ENCODE measurements at places on chromosomes 11 and 22.

DNA sequence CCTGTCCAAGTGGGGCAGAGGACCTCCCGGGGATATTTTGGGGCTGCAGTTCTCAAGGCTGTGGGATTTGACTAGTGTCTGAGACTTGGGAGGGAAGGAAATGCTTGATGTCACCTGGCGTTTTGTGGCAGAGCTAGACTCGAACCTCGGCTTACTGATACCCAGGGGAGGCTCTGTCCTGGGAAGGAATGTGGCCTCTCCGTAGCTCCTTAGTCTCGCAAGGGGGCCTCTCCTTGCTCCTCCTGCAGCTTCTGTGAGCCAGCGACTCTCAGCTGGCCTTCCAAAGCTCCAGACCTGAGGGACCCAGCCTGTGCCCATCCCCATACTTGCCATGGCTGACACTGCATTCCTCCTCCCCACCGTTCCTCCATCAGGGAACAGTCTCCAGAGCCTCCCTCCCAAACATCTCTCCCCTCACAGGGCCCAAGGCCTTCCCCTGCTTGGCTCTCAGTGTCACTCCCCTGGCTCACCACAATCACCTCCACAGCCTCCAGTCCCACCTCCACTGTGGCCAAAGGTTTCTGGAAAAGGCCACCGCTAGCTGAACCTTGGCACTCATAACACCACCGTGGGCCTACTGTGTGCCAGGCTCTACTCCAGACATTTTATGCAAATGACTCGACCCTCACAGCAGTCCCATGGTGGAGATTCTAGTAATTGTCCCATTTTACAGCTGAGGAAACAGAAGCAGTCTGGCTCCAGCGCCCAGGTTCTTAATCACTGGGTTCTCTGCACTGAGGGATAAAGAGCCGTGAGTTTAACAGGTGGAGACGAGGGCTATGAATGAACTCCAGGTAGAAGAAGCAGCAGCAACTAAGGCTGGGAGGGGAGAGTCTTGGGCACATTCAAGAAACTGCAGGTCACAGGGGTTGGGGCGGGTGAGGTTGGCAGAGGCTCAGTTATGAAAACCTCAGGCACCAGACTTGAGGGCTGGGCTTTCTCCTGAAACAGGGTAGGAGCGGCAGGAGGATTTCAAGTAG is 12.1 kb downstream of the P2RY2 start:
- DNase-seq = no peak

- no peak for DNase-seq
Measured at GRCh38 chr11:76568621-76569020, 101.9 kb downstream of the LRRC32 start.

DNA sequence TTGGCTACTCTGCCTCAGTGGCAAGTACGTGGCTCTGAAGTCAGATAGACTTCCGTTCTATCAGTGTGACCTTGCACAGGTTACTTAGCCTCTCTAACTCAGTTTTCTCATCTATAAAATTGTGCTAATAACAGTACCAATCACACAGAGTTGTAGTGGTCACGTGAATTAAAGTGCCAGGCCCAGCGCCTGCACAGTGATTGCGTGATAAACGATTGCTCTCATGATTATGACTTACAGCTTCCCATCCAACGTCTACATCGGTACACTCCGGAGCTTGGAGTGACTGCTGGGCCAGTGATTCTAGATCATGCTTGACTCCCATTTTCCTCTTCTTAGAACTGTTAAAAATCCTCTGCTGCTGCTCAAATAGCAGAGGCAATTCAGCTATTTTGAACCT is 221.8 kb downstream of the CEP164 start:
- no peak for DNase-seq

- DNase-seq = no peak
Measured at GRCh38 chr22:20002636-20003035, 14.0 kb downstream of the ARVCF start.

DNA sequence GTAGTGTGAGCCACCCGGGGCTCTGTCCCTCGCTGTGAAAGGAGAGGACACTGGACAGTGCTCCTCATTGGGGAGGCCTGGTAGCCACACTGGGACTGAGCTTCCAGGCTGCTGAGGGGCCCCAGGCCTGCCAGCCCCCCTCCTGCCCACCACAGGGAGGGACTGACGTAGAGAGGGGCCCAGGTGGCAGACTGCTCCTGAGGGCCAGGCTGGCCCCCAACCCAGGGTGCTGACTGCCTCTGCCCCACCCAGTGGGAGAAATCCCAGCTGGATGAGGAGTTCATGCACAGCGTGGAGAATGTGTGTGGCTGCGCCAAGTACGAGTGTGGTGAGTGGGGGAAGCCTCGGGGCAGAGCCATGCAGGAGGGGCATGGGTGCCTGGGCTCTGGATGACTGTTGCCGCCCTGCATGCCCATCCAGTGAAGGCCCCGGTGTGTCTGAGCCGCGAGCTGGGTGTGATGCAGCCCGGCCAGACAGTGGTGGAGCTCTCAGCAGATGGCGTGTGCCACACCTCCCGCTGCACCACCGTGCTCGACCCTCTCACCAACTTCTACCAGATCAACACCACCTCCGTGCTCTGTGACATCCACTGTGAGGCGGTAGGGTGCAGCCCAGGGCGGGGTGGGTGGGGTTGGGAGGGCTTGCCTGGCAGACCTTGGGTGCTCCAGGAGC is 78.7 kb upstream of the MYOD1 start:
- DNase-seq = no peak

DNA sequence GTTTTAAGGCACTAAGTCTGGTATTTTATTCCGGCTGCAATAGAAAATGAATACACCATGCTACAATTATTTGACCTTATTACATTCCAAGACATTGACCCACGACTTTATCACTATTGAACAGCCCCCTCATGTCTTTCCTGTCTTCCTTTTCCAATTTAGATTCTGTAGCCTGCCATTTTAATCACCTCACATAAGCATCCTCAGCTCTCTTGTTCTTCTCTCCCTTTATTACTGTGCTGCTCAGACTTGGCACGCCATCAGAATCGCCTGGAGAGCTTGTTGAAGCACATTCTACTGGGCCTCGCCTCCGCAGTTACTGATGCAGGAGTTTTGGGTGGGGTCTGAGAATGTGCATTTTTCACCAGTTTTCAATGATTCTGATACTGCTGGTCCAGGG is 38.7 kb upstream of the SWAP70 start:
- no peak for DNase-seq

DNA sequence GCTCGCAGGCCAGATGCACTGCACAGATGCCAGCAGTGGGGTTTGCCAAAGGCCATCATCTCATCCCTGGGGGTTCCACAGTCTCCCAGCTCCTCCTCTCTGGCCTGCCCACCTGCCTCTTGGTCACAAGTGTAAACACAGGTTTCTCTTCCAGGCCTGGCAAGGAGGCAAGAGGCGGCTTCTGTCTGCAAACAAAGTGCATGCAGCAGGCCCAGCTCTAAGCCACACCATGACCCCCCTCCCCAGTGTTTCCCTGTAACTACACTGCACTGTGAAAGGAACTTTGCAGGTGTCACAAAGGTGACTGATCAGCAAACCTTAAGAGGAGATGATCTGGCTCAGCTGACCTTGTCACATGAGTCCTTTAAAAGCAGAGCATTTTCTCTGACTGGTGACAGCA is 26.2 kb upstream of the SHISAL1 start:
- DNase-seq = no peak

- DNase-seq = peak; percentile 72
Measured at GRCh38 chr22:46791201-46791731, 28.8 kb downstream of the TBC1D22A start.

Measured in activated T-helper 2 cell treated with anti-CD3 and anti-CD28 coated beads, Interferon-gamma antibody, Interleukin-2, Interleukin-4, amounts not matched to agents 10 μg/mL and 5 μg/mL and 100 μg/mL, durations not matched to agents 14 hours and 24 hours and 36 hours (primary cell).